ENCODE measurements at places on chromosomes 12 and 14.

DNA sequence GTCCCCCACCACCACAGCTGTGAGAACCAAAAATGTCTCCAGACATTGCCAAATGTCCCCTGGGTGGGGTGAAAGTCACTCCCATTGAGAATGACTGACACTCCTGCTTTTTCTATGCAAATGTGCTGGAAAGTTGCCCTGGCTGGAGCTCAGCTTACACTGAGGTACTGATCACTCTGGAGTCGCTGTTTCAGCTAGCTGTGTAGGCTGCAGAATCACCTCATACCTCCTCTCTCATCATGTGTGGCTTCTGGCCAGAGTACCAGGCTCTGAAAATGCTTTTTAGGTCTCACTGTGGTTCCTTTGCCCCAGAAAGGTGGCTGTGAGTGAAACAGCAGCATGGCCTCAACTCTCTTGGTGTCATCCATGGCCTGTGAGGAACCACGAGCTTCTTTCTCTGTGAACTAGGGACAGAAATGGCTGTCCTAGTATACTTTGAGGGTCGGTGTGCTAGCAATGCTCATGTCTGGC lies 414.4 kb downstream of the DPF3 start:
- DNase-seq, result peak; percentile 18

- no peak for DNase-seq
These were observed 33.3 kb downstream of the TTC7B start for GRCh38 chr14:90782892-90783291.

- no peak for DNase-seq
These were observed 65.7 kb downstream of the TTC9 start for GRCh38 chr14:70707138-70708038.

- peak; percentile 49 for DNase-seq
These were observed 40.9 kb upstream of the VASH1 start for GRCh38 chr14:76720382-76720813.

GRCh38 chr12:8491646-8492530 lies 21.4 kb upstream of the CLEC4D start:
- DNase-seq, result no peak

DNA sequence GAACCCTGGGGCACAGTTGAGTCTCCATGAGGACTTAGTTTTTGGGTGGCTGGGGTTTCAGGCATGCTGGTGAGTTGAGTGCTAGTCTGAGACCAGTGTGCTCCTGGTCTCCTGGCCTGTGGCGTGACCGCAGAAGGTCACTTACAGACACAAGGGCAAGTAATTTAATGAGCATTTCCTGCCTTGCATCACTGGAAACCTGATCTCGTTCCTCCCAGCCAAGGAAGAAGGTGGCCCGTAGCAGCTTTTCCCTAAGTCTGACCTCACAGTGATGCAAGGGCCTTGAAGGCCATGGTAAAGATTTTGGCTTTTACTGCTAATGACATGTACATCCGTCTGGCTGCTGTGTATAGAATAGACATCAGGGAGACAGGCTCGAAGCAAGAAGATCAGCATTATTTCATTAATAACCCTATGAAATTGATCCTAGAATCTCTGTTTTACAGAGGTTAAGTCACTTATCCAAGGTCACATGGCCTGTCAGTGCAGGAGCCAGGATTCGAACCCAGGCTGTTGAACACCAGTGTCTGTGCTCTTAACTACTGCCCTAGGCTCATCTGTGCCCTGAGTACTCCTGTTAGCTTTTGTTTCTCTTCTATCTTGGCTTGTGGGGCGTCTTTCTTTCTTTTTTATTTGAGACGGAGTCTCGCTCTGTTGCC lies 4.6 kb downstream of the TMEM120B start:
- peak; percentile 53 for DNase-seq

DNA sequence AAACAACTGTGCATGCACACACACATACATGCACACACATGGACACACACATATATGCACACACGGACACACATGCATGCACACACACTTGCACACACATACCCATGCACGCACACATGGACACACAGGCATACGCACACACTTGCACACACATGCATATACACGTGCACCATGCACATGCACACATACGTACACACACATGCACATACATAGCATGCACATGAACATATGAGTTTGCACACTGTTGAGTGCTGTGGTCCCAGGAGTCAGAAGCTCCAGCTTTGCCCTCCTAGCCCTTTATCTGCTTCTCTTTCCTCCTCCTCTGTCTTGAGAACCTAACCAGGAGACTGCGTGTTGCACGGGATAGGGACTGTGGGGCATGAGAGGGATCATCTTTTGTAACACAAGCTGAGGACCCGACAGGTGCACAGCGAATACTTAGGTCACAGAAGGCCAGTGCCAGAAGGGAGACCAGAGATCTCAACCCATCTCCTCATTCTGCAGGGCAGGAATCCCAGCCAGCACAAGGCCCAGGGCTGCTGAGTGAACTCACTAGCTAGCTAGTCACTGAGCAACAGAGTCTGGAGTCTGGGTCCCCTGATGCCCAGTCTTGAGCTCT lies 3.5 kb upstream of the LRTM2 start:
- no peak for DNase-seq

- no peak for DNase-seq
These were observed 155.6 kb downstream of the SLC6A15 start for GRCh38 chr12:84756961-84757360.

- peak; percentile 93 for DNase-seq
These were observed at the start of gene ZNF839 for GRCh38 chr14:102319351-102320032. Gene ZNF839 (plus strand): TSS chr14:102319746. CDS start chr14:102319766, 20 bp downstream.

GRCh38 chr12:46487567-46488131 lies 115.1 kb upstream of the SLC38A2 start:
- no peak for DNase-seq

All from nephron progenitor cell (in vitro differentiated cells).